Right renal cortex interstitium (tissue), 3 donors: ENCODE measurements at places on chromosomes 4 and X. TPM values are rescaled to one million over a fixed set of nuclear protein-coding genes. Genes with fewer than 3 reads are reported as not detected.

DNA sequence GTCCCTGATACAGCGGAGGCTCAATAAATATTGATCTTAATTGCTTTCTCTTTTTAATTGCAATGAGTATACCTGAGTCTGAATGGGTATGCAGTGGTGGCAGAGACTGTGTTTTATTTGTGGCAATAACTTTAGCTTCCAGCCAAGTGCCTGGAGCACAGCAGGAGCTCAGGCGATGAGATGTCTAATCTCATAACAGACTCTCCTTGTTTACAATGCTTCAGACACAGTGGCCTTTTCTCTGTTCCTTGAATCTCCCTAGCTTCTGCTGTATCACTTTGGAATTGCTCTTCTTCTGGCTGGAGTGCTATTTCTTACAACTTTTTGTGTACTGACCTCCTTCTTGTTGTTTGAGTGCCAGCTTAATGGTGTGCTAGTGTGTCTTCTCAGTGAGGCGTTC is 91.5 kb upstream of the UNC5C start:
- no peak for DNase-seq

DNA sequence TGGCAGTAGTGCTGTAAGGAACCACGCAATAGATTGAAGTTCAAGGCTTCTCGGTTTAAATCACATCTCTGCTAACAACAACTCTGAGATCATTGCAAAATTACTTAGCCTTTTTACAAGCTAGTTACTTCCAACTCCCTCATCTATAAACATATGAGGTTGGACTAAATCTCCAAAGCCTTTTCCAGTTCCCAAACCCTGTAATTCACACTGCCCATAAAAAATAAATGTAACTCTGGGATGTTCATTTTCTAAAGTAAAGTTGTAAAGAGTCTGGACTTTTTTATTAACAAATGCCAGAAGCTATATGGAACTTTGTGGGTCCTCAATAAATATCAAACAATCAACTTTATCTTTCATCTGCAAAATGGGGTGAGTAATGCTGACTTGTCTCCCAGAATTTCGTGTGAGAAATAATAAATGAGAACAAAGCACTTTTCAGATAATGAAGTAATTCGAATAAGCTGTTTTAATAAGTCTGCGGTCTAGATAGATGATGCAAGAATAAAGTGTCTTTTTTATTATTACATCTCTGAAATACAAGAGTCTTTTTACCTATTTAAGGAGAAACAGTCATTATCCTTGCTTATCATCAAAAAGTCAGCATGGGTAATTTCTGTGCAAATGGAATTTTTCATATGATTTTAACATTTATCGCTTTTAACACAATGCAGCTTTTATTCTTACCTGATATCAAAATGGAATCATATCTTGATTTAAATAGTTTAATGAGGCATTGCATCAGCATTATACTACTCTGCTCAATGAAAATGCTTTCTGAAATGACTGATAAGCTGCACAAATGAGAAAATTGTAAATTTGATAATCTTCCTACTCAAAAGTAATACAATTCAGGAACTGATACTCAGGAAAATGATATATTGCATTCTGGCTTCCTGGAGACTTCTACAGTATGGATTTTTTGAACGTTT is 252.6 kb downstream of the BANK1 start:
- no peak for DNase-seq

Gene FRYL
- polyA plus RNA-seq = 45.4 TPM

DNA sequence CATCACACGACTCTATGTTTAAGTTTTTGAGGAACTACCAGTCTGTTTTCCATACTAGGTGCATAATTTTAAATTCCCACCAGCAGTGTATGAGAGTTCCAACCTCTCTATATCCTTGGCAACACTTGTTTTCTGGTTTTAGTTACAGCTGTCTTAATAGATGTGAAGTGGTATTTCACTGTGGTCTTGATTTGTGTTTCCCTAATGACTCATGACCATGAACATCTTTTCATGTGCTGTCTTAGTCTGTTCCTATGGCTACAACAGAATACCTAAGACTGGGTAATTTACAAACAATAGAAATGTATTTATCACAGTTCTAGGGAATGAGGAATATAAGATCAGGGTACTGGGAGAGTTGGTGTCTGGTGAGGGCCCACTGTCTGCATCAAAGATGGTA is 51.5 kb upstream of the GPR78 start:
- DNase-seq = no peak

- DNase-seq = no peak
Measured at GRCh38 chrX:153844509-153845082, 14.3 kb upstream of the PDZD4 start.

- DNase-seq = peak; percentile 41
Measured at GRCh38 chr4:15882675-15883086, 55.9 kb downstream of the FGFBP1 start.

- DNase-seq = no peak
Measured at GRCh38 chr4:89221167-89221867, 86.3 kb downstream of the GPRIN3 start.

DNA sequence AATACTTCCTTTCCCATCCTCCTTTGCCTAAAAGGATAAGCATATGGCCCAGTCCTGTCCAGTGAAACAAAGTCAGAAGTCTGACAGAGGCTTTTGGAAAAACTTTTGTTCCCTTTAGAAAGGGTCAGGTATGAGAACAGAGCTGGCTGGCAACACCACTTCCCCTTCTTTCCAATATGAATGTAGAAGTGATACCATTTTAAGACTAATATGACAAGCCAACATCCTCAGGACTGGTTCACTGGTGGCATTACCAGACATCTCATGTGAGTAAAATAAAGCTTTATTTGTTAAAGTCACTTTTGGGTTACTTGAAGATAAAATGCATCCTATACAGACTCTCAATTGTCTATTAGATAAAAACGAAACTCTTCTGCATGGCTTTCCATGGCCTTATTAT is 83.6 kb upstream of the PTCHD1 start:
- DNase-seq = no peak

DNA sequence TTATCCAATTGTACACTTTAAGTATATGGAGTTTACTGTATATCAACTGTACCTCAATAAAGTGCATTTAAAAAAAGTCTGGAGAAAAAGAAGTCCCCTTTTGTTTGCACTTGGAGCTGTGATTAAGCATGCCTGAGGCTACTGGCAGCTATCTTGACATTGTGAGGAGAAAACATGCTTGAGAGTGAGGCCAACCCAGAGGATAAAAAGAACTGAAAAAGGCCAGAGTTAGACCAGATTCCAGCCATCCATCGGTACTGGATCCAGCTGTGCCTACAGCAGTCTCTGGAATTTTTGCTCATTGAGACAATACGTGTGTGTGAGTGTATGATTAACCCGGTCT is 57.4 kb downstream of the LGI2 start:
- no peak for DNase-seq

Gene OCIAD2
- polyA plus RNA-seq = 245 TPM

Gene PDGFRA
- polyA plus RNA-seq = 170 TPM

GRCh38 chr4:121236353-121237068 is 72.4 kb upstream of the TNIP3 start:
- no peak for DNase-seq

DNA sequence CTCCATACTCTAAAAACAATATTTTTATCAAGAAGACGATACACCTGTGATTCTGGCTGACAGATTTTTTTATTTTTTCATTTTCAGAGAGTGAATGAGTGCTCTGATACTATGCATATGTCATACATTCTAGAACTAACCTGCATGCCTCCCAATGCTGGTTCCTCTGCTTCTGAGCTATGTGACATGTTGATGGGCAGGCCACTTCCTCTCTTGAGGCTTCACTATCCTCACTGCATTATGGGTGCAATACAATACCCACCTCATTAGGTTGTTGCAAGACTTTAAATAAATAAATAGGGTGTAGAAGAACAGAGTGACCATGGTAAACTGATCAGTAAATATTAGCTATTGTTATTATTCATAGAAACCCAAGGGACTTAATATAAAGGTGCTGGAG is 408.3 kb downstream of the HNRNPD start:
- no peak for DNase-seq

Gene MAGEH1
- polyA plus RNA-seq = 75.1 TPM

Gene GC
- polyA plus RNA-seq = 0.41 TPM
